ENCODE measurements at places on chromosomes 5 and 9.

DNA sequence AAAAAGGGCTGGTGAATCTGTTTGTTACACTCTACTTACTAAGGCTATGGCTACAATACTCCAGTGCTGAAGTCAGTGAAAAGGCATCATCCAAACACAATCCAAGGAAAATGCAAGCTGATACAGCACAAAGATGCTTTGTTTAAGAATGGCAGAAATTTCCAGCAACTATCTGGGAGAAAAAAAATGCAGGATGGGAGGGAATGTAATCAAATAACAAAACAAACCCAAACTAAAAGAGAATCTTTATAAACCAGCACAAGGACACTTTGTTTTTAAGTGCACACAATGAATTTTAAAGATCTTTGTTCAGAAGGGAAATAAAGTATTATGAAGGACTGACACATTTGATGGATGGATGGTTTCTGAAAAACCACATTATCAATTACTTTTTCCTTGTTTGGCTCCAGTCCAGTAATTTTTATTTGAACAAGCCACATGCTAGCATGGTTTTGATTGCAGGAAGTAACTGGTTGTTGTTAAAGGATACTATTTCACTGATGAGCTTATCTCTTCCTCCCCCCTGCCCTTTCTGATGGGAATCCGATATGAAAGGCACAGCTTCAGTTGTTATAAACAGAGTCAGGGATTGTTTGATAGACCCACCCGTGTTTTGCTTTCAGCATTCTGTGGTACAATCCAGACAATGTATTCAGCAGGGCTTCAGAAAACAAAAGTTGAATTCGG lies 12.1 kb upstream of the TLE4 start:
- DNase-seq, result no peak

DNA sequence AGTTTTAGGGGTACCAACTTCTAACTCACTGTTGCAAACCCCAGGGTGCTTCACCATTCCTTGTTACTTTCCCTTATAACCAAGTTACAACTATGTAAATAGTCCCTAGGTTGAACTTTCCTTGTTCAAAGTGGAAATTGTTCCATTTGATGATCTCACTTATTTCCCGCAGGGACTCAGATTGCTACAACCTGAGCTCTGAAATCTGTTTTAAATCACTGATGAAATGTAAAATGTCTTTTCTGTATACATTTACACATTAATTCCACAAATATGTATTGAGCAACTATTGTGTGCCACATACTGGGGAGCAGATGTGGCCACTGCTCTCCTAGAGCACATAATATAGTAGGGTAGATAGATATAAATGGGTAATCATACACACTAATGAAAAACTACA lies 69.1 kb upstream of the TARS1 start:
- DNase-seq, result no peak

- DNase-seq, result peak; percentile 78
Measured at GRCh38 chr5:139473105-139473504, 2.3 kb downstream of the SMIM33 start.

DNA sequence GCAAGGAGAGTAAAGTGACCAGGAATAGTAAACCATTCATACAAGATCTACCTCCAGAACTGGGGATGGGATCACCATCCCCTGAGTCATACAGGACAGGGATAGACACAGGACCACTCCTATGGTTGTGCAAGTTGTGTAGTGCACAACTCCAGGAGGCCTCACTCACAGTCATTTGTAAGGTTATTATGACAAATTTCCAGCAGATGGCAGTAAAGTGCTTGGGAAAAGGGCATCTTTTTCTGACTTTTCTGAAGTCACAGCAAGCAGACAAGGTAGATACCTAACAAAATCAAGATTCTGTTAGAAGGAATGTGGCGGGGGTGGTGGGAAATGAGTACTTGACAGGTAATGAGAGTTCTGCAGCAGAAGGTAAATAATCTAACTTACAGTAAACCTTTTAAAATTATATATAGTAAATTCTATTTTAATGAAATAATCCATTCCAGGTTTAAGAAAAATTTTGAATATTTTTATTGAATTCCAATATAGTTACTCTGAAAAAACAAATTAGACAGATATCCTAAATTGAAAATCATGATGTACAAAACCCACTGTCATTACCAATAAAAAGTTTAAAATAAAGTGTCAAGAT lies 16.7 kb upstream of the KIF27 start:
- peak; percentile 51 for DNase-seq

DNA sequence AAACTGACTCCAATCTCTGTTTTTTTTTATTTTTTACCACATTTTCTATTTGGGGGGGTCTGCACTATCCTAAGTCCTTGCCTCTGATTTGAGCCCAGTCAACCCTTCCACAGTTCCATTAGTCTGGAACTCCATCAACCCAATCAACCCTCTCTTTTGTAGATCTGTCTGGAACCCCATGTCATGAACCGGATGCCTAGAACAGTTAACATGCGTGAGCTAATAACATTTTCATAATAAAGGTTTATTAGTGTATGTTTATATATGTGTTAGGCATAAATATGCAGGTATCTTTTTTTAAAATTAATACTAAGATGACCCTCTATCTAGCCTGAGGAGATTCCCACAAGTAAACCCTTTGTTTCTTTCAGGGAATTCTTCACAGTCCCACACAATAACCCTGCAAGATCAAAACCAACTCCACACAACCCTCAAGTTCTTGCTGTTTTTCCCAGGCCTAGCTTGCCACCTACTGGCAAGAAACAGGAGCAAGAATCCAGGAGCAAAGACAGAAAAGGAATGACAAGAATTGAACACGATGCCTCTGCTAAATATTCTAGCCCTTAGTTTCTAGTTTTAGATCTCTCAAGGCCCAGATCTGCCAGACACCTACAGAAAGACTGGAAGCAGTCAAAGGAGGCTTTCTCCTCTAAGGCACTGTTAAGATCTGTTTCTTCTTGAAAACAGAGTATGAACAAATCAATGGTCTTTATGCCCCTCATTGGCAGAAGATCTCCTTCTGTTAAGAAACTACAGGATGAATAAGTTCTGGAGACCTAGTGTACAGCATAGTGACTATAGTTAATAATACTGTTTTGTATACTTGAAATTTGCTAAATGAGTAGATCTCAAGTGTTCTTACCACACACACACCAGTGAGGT lies 100.4 kb downstream of the TRIM36 start:
- peak; percentile 30 for DNase-seq

- no peak for DNase-seq
Measured at GRCh38 chr9:121924700-121925099, 168.4 kb downstream of the TTLL11 start.

DNA sequence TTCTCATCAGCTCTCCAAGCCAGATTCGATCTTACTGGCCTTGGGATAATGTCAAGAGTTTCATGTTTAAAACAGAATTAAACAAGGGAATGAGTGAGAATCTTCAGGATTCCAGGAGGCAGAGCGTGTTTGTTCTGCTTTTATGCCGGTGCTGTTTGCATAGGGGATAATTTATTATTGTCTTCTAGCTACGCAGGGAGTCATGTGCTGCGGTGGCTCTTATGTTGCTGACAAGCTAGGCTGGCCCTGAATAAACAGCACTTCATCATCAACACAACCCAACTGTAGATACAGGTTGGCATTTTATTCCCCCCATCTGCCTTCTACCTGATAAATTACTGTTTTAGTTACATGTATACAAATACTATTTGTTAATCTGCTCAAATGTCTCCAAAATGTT lies 47.1 kb upstream of the PCA3 start:
- no peak for DNase-seq

- DNase-seq, result no peak
Measured at GRCh38 chr5:25128606-25129005, 483.8 kb upstream of the CDH10 start.
